ENCODE measurements at places on chromosomes 3 and 15. TPM values are rescaled to one million over a fixed set of nuclear protein-coding genes. Genes with fewer than 3 reads are reported as not detected.

ARGFX gene
- not detected for polyA plus RNA-seq

TUSC7 gene
- not detected for polyA plus RNA-seq

ZNF620 gene
- 1.2 TPM for polyA plus RNA-seq

CHRM5 gene
- 0.06 TPM for polyA plus RNA-seq

MSL2 gene
- 36.3 TPM for polyA plus RNA-seq

RETNLB gene
- not detected for polyA plus RNA-seq

GOLGA8Q gene
- polyA plus RNA-seq, result not detected

NANOGP8 gene
- not detected for polyA plus RNA-seq

SPINK8 gene
- polyA plus RNA-seq, result not detected

PIERCE2 gene
- polyA plus RNA-seq, result 0.75 TPM

GABRA5 gene
- polyA plus RNA-seq, result not detected

SLC15A2 gene
- polyA plus RNA-seq, result 0.15 TPM

ETV5 gene
- not detected for polyA plus RNA-seq

TF gene
- polyA plus RNA-seq, result not detected

ADAMTS9 gene
- not detected for polyA plus RNA-seq

HDAC11 gene
- 5.0 TPM for polyA plus RNA-seq

ZPLD1 gene
- not detected for polyA plus RNA-seq

MNS1 gene
- not detected for polyA plus RNA-seq

ITIH4 gene
- 0.07 TPM for polyA plus RNA-seq

THRB gene
- polyA plus RNA-seq, result not detected

SKOR1 gene
- not detected for polyA plus RNA-seq

GYG1 gene
- 34.4 TPM for polyA plus RNA-seq

IL16 gene
- polyA plus RNA-seq, result 332 TPM

ILDR1 gene
- not detected for polyA plus RNA-seq
